ENCODE measurements at places on chromosomes 2 and 18.

GRCh38 chr2:109197491-109198418 lies 68.8 kb downstream of the SH3RF3 start:
- DNase-seq, result no peak

GRCh38 chr2:26245810-26246209 lies 1.1 kb downstream of the HADHB start:
- peak; percentile 27 for DNase-seq

- no peak for DNase-seq
These were observed 135.8 kb downstream of the HAUS1 start for GRCh38 chr18:46239998-46240397.

GRCh38 chr2:1940679-1941078 lies 196.4 kb upstream of the PXDN start:
- no peak for DNase-seq

- DNase-seq, result no peak
These were observed 216.7 kb downstream of the SETBP1 start for GRCh38 chr18:44897411-44897810.

DNA sequence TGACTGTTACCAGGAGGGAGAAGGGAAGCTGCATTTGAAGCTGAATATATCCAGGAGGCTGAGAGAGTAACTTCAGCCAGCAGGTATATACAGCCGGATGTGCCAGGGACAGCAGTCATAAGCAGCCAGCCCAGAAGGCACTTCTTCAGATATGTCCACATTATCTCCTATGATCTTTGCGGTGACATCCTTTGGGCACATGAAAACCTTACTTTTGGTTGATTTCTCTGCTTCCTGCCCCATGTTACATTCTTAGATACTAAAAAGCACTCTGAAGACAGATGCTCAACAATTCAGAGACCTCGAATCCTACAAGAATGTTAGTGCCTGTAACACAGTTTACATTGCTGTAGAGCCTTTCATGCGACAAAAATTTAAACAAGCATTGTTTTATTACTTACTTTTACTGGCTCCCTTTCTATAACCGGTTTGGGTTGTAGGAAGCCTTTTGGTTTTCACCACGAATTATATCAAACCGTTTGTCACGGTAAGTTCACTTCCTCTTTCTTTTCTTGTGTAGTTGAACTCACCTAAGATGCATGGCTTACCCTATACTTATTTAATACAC lies 50.3 kb upstream of the TLK1 start:
- DNase-seq, result peak; percentile 33

DNA sequence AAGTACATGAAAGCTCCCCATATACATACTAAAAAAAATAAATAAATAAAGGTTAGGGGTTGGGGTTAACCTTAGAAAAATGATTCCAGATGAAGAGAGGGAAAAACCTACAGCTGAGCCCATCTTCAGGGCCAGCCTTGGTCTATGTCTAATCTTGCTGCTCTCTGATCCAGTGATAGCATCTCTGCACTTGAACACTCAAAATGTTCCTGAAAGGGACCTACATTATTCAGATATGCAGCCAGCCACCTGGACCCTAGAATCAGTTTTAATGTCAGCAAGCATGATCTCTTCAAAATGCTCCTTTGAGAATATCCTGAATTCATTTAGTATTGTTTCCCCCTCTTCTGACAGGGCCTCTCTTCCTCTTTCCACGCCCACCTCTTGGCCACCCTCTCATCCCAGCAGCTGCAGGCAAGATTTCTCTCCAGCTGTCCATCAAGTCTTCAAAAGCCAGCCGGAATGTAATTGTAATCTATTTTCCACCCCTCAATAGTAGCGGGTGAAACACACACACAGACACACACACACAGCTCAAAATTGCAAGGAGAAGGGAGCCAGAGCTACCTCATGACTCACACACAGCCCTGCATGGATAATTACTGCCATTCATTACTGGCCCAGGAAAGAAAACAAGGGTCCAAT lies 135.5 kb downstream of the MYO3B start:
- no peak for DNase-seq

DNA sequence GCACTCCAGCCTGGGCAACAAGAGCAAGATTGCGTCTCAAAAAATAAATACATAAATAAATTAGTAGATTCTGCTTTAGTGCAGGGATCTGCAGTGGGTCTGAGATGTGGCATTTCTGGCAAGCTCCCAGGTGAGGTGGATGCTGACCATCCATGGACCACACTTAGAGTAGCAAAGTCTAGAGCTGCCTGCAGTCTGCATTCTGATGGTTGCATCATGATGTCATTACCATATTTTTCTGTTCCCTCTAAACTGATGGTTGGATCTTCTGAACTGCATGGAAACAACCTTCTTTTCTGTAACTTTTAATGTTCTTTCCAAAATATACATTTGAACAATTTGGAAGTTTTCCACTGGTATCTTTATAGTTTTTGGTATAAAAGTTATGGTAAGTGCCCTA lies 42.9 kb downstream of the MYL12B start:
- no peak for DNase-seq
